Left renal pelvis (tissue), 4 donors: ENCODE measurements at places on chromosomes 6 and 20.

DNA sequence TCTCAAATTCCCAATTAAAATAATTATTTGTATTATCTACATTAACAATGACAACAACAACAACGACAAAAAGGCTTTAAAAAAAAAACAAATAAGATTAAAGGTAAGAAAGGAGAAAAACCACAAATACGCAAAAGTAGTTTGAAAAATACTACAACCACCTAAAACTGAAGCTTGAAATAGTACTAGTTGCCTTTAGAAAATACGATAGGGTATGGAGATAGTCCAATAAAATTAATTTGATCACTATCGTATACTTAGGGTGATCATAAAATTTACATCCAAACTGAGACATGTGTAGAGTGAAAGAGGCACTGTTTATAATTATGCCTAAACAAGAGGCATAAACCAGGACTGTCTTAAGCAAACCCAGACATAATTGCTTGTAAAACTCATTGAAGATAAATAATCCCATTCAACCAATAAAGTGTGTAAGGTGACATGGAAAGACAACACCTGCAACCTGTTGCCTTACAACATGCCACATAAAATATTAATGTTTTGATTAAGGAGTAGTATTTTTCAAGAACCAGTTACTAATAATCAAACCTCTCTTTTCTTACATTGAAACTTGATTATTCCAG is 22.7 kb downstream of the REPS1 start:
- no peak for DNase-seq

DNA sequence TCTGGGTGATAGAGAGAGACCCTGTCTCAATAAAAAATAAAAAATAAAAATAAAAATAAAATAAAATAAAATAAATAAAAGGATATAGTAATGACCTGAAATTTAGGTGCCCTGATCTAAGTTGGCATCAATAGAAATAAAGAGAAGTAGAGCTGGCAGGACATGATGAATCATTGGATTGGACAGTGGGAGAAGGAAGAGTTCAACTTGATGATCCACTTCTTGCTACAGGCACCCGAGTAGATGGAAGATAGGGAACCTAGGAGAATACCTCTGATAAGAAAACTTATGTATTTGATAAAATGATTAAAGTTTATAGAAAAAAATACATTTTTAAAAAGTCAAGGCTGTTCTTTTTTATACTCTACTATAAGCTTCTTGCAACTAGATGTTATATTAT is 79.0 kb downstream of the ADTRP start:
- DNase-seq: no peak

- DNase-seq: no peak
Measured at GRCh38 chr6:167770291-167770955, 56.3 kb upstream of the AFDN start.

DNA sequence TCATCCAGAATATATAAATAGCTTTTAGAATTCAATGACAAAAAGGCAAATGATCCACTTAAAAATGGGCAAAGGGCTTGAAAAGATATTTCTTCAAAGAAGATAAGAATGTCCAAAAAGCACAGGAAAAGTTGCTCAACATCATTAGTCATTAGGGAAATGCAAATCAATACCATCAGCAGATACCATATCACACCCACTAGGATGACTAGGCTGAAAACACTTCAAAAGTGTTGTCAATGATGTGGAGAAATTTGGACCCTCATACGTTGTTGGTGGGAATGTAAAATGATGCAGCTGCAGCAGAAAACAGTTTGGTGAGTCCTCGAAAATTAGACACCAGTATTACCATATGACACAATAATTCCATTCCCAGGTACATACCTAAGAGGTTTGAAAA is 303.6 kb upstream of the SLC35B3 start:
- DNase-seq: no peak
